ENCODE measurements at places on chromosomes 7 and 10.

DNA sequence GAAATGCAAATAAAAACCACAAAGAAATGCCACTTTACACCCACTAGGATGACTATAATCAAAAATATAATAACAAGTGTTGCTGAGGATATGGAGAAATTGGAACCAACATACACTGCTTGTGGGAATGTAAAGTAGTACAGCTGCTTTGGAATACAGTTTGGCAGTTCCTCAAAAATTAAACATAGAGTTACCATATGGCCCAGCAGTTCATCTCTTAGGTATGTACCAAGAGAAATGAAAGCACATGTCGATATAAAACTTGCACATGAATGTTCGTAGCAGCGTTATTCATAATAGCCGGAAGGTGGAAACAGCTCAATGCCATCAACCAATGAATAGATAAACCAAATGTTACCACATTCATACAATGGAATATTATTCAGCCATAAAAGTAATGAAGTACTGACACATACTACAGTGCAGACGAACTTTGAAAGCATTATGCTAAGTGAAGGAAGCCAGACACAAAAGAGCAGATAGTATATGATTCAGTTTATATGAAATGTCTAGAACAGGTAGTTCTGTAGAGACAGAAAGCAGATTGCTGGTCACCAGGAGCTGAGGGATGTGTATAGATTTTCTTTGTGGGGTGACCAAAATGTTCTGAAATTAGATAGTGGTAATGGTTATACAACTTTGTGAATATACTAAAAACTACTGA, 12.4 kb downstream of the BCAP29 start:
- DNase-seq, result no peak

- DNase-seq, result no peak
Measured at GRCh38 chr10:64036321-64036930, 515.2 kb downstream of the REEP3 start.

DNA sequence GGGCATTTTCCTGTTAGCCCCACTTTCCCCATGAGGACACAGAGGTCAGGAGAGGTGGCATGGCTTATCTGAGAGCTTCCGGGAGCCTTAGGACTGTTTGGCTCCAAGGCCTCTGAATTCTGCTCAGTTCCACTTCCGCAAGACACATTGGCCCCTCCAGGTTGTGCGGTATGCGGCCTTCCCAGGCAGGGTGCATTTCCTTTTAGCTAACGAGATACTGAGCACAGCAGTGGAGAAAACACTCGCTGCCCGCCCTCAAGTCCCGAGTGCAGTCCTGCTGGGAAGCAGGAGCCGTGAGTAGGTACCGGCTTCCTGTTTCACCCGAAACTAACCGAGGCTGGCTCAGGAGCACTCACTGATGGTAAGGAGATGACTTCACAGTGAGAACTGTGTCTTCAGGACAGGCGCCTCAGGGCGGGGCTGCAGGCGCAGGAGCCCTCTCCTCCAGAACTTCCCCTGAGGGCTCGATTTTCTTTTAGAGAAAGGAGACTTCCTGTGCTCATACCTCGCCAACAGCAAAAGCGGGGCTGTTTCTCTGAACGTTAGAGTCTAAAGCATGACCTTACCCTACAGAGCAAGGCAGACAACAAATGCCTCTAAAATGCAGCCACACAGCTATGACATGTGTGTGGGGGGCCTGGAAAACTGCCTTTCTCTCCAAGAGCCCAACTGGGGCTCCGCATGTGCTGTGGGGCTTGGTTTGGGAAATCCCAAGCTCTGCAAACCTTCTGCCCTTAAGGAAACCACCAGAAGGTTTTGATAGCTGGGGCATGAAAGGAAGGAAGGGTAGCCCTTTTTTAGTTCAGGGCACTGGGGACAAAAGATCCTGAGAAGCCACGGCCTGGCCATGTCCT, 25.9 kb downstream of the RGS10 start:
- DNase-seq, result no peak

GRCh38 chr7:78777829-78778228, 675.6 kb downstream of the MAGI2 start:
- DNase-seq, result no peak

DNA sequence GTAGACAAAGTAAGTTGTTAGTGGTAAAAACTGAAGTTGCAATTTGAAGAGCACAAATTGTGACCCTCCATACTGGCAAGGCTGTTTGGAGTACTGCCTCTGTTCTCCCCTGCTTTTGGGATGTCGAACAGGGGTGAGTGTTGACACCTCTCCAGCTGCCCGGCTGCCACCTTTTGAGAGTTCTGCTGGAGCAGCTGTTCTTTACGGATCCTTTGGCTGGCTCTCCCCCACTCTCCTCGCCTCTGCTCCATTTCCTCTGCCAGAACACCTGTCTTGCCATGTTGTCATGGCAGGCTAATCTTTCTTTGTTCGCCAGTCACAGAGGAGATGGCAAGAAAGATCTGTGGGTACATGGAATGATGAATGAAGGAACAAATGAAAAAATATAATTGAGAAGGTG, 34.9 kb downstream of the INSYN2A start:
- DNase-seq, result no peak

GRCh38 chr7:127629268-127629854, 11.4 kb upstream of the PAX4 start:
- DNase-seq, result no peak

- DNase-seq, result no peak
Measured at GRCh38 chr10:19688344-19688743, 127.9 kb upstream of the PLXDC2 start.

- DNase-seq, result no peak
Measured at GRCh38 chr7:123431075-123431614, 103.2 kb downstream of the IQUB start.

DNA sequence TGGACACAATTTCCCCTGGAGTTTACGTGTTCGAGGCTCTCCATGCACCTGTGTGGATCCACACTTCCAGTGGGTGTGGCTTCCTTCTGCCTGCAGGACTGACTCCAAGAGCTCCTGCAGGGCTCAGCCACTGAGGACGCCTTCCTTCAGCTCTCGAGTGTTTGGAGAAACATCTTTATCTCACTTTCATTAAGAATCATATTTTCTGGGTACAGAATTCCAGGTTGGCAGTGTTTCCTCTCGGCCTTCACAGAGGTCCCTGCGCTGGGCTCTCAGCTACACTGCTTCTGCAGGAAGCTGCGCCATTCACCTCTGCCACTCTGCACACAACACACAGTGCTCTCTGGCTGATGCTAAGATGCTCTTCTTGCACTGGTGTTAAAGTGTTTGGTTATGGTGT, 69.9 kb upstream of the NKX6-2 start:
- no peak for DNase-seq

GRCh38 chr7:56063500-56063881, 595 bp upstream of the SUMF2 start:
- DNase-seq, result no peak

- DNase-seq, result no peak
Measured at GRCh38 chr7:184294-185264, 7.8 kb upstream of the FAM20C start.

DNA sequence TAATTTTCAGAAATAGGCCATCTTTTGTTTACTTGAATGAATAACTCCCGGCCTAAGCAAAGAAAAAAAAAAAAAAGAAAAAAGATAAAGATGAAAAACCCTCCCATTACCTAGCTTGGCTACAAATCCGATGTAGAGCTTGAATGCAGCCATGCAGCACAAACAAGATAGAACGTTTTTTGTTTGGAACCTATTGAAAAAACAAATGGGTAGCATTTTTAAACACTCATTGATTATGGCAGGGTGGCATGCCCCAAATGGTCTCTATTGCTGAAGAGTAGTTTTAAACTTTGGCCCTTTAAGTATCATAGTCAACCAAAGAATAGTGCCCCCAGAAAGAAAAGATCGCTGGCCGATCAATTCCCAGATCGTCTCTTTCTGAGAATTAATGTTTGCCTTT, 84.4 kb downstream of the VTI1A start:
- DNase-seq, result no peak

GRCh38 chr10:689452-690371, at the start of gene DIP2C:
Gene DIP2C (minus strand): TSS chr10:689668. CDS start chr10:689578, 90 bp downstream.
- peak; percentile 68 for DNase-seq

DNA sequence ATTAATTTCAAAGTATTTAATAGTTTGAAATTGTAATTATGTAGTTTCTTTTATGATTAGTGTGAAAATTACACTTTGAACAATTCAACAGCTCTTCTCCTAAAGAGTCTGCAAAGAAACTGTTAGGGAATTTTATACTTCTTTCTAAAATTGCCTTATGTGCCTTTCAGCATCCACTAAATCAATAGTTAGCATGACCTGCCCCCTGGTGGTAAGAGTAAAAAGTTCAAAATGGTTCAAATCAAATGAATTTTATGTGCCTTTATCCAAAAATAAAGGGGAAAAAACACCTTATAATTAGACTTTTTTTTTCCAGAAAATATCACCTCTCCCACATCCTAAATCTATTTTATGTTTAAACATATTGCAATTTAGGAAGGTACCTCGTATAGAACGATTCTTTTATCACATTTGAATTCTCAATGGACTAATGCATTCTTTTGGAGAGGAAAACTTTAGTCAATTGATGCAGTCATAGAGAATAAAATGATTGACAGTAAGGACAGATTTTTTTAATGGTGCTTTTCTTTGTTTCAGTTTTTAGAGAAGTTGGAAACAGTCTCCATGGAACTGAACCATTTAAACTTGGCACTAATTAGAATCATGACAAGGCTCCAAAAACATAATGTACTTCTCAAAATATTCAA, 163.7 kb downstream of the SEMA3D start:
- DNase-seq, result peak; percentile 59

GRCh38 chr10:20737107-20737506, 160.0 kb downstream of the NEBL start:
- DNase-seq, result no peak

DNA sequence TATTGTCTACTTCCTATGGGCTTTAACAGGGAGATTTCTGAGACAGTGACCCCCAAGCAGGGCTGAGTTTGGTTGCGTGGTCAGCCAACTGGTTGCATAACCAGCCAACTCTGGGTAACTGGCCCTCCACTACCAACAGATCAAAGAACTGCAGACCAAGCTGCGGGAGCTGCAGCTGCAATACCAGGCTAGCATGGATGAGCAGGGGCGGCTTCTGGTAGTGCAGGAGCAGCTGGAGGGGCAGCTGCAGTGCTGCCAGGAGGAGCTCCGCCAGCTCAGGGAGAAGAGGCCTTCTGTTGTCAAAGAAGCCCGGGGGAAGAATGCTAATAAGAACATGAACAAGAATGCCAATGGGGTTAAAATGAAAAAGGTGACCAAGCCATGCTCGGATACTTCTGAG, 15.7 kb upstream of the FLNC start:
- peak; percentile 76 for DNase-seq

DNA sequence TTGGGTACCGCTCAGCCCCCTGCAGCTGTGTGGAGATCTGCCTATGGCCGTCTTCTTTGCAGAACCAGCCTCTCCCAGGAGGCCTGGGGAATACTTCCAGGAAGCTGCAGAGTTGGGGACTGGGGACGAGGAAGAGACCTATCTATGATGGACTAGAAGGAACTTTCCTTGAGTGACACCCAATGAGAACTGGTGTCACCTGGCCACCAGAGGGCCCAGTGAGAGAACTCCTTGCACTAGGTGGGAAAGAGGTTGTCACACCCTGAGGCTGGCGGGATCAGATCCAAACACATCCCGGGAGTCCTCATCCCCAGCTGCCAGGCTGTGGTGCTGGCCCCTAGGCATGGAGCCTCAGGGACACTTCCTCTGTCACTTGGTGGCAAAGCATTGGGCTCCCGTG, 4.9 kb upstream of the GRID2IP start:
- DNase-seq, result no peak
